AG08395 (cell line): ENCODE measurements at places on chromosomes 16 and 17.

- peak; percentile 35 for DNase-seq
Observed at GRCh38 chr17:39281806-39282205, 56.1 kb upstream of the STAC2 start.

GRCh38 chr16:85366031-85366763 lies 246.9 kb upstream of the GSE1 start:
- no peak for DNase-seq

DNA sequence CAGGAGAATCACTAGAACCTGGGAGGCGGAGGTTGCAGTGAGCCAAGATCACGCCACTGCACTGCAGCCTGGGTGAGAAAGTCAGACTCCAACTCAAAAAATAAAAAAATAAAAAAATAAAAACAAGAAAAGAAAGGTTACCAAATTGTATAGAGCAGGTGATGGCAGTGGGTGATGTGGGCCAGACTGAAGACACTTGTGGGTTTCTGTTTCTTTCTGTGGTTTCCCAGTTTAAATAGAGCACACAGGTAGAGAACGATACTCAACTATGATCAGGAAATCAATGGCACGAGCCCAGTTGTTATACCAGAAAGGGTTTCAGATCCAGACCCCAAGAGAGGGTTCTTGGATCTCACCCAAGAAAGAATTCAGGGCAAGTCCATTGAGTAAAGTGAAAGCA lies 32.6 kb downstream of the NUBP1 start:
- no peak for DNase-seq

DNA sequence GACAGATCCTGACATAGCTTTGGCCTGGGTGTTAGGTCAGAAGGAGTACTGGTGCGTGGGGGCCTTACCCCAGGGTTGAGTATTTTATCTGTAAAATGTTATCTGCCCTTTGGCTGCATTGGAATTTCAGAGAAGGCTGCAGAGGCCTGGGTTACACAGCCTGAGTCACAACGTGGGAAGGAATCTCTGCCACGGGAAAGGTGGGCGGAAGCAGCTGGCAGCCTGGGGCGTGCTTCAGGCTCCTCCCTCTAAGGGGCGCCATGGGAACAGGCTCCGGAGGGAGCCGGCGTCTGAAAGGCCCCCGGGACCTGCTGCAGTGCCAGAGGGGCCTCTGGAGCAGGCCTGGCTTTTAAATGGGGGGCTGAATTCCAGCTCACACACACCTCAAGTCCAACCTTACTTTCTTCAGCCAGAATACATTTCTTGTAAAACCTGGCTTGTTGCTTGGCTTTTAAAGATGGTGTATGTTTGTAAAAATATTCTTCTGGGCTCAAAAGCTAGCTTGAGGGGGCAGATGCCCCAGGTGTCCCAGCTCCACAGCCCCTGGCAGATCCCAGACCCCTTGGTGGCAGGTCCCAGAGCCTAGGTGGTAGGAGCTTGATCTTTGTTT lies 142.2 kb downstream of the RAB11FIP4 start:
- DNase-seq, result peak; percentile 88
